Left renal pelvis (tissue), 4 donors: ENCODE measurements at places on chromosomes 1 and 21. TPM values are rescaled to one million over a fixed set of nuclear protein-coding genes. Genes with fewer than 3 reads are reported as not detected.

CNR2 gene
- 0.07 TPM for polyA plus RNA-seq

GUCA2B gene
- not detected for polyA plus RNA-seq

GRCh38 chr1:75136921-75137641, 2.9 kb downstream of the LHX8 start:
- DNase-seq = no peak

- no peak for DNase-seq
Observed at GRCh38 chr21:26916799-26917198, 50.1 kb downstream of the ADAMTS5 start.

LINGO4 gene
- polyA plus RNA-seq = 0.05 TPM

GJB4 gene
- 0.29 TPM for polyA plus RNA-seq

DNA sequence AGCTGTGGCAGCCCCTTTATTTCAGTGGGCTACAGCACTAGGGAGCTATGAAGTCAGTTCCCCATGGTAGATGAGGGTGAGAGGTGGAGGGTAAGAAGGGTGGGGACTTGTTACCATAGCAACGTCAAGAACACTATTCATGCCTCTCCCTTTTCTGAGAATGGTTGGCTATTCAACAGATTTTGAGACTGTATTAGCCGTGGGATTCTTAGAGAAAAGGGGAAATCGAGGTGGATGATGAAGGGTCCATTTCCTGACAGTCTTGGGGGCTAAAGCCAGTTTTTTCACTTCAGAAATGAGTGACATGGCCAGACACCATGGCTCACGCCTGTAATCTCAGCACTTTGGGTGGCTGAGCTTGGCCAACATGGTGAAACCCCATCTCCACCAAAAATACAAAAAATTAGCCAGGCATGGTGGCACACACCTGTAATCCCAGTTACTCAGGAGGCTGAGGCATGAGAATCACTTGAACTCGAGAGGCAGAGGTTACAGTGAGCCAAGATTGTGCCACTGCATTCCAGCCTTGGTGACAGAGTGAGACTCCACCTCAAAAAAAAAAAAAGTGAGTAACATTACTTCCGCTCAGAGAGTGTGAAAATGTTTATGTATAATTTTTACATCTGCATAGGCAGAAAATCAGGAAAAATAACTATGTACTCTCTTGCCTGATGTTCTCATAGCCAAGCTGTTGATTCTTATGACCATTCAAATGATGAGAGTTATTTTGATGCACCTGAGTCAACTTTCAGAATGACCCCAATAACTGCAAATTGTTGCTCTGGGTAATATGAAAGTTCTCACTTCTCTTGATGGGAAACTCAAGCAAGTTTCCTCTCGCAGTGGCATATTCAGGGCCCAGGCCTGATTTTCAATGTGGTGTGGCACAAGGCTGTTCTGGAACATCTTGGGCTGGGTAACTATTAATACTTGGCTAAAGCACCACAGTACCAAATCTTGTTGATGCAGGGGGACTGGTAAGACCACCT, 23.2 kb upstream of the RGSL1 start:
- no peak for DNase-seq

GRCh38 chr1:117527566-117528102, 78.2 kb upstream of the TENT5C start:
- no peak for DNase-seq

GRCh38 chr1:151393583-151393982, 5.8 kb upstream of the PSMB4 start:
- DNase-seq = no peak

- no peak for DNase-seq
Observed at GRCh38 chr1:1069056-1069710, 4.9 kb downstream of the RNF223 start.

- DNase-seq = no peak
Observed at GRCh38 chr1:73674945-73675561, 522.9 kb downstream of the LRRIQ3 start.

MROH7 gene
- 3.1 TPM for polyA plus RNA-seq

- no peak for DNase-seq
Observed at GRCh38 chr1:205075642-205076155, 8.6 kb downstream of the TMEM81 start.

DNA sequence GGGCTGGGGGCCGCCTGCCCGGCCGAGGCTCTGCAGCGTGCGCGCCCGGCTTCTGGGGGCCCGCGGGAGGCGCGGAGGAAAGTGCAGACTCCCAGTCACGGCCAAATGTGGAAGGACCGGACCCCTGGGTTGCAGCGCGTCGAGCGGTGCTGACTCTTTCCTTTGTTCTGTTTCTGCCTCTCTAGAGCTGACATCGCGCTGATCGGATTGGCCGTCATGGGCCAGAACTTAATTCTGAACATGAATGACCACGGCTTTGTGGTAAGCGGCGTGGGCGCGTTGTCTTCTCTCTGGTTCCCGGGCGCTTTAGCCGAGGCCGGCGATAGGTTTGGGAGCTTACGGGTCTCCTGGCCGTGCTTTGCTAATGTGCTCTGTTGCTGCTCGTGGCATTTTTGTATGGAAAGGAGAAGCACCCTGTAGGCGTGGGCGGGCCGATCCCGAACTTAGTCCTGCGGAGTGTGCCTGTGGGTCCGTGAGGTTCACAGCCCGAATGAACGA, 629 bp downstream of the PGD start:
- no peak for DNase-seq

GRCh38 chr1:226549937-226550671, 1.5 kb downstream of the STUM start:
- DNase-seq = no peak

- no peak for DNase-seq
Observed at GRCh38 chr1:184156521-184157393, 105.2 kb downstream of the TSEN15 start.

GRCh38 chr1:238377280-238377919, 486.7 kb upstream of the ZP4 start:
- no peak for DNase-seq
